ENCODE measurements at places on chromosomes 6 and 20.

DNA sequence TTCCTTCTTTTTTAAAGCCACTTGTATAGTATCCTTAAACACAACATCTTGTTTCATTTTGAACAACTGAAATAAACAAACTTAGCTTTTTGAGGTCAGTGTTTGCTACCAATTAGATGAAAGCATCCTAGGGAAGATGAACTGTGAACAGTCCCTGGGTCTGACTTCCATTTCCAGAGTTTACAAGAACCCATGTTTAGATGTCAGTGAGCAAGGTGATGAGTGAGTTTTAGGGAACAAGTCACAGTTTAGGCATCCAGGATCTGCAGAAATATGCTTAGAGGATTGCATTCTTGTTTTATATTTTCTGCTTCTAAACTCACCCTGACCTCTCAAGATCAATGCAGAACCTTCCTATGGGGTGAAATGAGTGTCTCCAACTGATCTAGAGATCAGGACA, 3.0 kb downstream of the ZC2HC1B start:
- DNase-seq: no peak

GRCh38 chr6:12717356-12717755, 789 bp downstream of the PHACTR1 start:
- DNase-seq: no peak

DNA sequence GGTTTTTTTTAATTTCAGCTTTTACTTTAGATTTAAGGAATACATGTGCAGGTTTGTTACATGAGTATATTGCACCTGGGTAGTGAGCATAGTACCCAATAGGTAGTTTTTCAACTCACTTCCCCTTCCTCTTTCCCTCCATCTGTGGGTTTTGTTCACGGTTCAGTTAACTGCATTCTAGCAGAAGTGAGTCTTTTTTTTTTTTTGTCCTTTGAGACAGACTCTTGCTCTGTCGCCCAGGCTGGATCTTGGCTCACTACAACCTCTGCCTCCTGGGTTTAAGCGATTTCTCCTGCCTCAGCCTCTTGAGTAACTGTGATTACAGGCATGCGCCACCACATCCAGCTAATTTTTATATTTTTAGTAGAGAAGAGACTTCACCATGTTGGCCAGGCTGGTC, 8.7 kb downstream of the UBR2 start:
- no peak for DNase-seq

DNA sequence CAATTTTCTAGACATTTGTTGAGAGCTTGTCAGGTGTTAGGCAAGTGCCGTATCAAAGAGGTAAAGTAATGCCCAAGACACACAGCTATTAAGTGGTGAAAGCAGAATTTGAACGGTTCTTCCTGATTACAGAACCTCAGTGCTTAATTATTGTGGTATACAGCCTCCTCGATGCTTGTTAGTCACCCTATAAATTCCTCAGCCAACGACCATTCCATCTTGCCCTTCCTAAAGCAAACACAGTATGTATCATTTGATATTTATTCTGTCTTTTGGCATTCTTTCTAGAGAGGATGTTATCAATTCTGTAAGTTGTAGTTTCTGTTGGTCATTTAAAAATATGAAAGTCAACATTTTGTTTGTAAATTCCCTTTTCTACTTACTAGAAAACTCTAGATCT, 297.8 kb upstream of the BMP2 start:
- DNase-seq: no peak

GRCh38 chr20:32206760-32207625, 550 bp downstream of the PLAGL2 start:
- no peak for DNase-seq

GRCh38 chr20:4176187-4176586, 160.8 kb upstream of the RNF24 start:
- no peak for DNase-seq

GRCh38 chr6:5051394-5051793, 33.7 kb upstream of the PPP1R3G start:
- DNase-seq: no peak

DNA sequence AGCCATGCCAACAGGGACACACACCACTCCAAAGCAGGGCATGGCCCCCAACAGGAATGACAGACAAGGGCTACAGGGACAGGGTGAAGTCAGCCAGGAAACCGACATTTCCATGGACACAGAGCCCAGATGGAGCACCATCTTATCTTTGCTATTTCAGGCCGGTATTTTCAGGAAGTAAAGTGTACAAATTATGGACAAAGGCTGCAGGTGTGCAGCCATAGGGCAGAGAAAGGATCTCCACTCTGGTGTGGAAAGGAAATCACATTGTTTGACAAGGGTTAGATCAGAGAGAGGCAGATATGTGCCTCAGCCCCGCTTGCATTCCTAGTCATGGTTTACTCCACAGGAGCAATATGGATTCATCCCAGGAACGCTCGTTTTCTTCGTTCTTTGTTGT, 81.7 kb upstream of the SLC22A23 start:
- DNase-seq: no peak

DNA sequence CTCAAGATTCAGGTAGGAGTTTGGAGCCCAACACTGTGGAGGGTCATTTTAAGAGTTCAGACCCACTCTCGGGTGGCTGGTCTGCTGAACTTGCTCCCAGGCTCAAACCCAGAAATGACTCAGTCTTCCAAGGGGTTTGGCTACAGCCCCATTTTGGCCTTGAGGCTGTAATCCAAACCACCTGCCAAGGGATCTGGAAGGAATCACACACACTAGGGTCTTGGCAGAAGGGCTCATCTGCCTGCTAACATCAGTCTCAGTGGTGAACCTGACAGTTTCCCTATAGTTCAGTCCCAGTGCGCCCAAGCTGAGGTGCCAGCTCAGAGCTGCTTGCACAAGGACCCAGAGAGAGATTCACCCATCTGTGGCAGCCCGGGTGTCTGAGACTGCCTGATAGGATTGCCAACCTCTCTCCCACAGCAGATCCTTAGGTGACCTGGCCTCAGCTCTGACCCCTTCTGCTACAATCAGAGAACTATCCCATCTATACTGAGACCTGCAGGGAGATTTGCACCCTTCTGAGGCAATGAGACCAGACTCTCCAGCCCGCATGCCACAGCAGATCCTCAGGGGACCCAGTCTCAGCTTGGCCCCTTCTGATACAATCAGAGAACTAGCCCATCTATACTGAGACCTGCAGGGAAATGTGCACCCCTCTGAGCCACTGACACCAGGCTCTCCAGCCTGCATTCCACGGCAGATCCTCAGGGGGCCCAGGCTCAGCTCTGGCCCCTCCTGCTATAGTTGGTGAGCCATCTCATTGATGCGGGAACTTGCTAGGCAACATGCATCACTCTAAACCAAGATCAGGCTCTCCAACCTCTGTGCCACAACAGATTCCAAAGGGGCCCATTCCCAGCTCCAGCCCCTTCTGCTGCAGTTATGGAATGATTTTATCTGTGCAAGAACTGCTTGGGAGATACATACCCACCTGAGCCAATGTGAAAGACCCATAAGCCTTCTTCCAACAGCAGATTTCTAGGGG, 48.2 kb downstream of the THBS2 start:
- no peak for DNase-seq

DNA sequence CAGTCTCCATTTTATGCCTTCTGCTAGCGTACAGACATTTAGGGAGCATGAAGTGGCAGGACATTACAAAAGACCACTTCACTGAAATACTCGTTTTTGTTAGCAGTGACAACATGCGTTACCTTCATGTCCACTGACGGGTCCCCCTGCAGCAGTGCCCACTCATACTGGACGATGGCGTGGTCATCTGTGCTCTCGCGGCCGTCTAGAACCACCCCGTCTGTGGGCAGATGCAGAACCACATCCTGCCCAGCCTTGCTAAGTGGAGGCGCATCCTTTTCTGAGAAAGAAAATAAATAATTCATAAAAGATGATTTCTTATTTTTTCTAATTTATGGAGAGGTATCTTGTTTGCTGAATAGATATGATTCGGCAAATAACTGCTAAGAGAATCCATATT, 11.3 kb downstream of the LRP11 start:
- DNase-seq: no peak

- no peak for DNase-seq
These were observed 402.6 kb upstream of the SULF2 start for GRCh38 chr20:48187851-48188250.

GRCh38 chr6:27145731-27146455, 101.6 kb upstream of the PRSS16 start:
- DNase-seq: peak; percentile 35

- DNase-seq: no peak
These were observed 8.8 kb downstream of the BICRAL start for GRCh38 chr6:42790549-42791181.

DNA sequence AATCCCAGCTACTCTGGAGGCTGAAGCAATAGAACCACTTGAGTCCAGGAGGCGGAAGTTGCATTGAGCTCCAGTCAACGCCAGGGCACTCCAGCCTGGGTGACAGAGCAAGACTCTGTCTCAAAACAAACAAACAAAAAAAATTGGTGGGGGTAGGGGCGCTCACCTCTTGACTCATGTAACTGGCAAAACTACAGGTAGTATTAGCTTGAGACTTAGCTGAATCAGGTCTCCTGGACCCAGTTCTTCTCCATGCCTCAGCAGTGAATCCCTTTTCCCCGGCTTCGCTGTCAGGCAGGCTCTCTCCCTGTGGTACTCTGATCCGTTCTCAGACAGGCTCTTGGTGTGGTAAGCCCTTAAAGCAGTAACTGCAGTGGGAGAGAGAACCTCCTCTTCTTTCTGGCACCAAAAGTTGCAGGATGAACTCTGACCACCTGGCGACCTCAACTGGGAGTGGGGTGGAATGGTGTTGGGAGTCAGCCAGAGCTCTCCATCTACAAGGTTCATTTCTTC, 12.9 kb downstream of the SLC9A8 start:
- DNase-seq: no peak

GRCh38 chr20:20207291-20207690, 155.0 kb downstream of the CFAP61 start:
- no peak for DNase-seq

DNA sequence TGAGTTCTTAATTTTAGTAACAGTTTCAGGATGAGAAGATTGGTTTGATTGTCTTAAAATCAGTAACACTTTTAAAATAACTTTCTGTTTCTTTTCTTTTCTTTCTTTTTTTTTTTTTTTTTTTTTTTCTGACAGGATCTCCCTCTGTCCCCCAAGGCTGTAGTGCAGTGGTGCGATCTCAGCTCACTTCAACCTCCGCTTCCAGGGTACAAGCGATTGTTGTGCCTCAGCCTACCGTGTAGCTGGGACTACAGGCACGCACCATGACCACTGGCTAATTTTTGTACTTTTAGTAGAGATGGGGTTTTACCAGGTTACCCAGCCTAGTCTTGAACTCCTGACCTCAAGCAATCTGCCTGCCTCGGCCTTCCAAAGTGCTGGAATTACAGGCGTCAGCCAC, 33.7 kb upstream of the KCNQ5 start:
- no peak for DNase-seq

GRCh38 chr20:17227219-17227575, 357 bp downstream of the PCSK2 start:
- no peak for DNase-seq

GRCh38 chr20:11054266-11054993, 380.6 kb upstream of the JAG1 start:
- no peak for DNase-seq

- no peak for DNase-seq
These were observed 13.3 kb upstream of the SLC2A12 start for GRCh38 chr6:134065706-134066105.

DNA sequence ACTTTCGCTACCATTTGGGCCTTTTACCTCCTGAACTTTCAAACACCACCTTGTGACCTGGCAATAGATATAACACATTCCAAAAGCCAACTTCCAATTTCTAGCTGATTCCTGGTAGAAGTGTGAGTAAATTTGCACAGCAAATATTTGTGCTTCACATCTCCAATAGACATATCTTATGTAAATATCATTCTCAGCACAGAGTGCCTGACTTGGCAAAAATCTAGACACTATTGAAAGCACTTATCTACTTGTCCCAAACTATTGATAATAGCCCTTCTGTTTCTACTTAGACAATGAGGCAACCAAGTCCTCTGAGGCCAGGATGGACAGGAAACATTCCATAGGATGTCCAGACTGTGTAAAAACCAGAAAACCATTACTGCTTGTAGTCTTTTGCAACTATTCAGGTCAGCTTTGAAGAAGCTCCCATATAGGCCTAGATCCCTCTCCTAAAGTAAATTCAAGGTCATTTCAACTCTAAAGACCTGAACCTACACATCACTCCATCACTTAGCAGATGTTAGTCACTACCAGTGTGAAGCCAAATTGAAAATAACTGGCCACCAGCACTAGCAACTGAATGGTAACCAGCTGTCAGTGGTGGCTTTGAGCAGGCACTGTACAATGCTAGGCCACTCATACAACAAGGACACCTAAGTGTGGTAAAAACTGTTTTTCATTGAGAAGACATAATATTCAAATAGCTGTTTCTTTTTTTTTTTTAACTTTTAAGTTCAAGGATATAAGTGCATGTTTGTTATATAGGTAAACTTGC, 95.3 kb upstream of the RSPO3 start:
- DNase-seq: no peak

DNA sequence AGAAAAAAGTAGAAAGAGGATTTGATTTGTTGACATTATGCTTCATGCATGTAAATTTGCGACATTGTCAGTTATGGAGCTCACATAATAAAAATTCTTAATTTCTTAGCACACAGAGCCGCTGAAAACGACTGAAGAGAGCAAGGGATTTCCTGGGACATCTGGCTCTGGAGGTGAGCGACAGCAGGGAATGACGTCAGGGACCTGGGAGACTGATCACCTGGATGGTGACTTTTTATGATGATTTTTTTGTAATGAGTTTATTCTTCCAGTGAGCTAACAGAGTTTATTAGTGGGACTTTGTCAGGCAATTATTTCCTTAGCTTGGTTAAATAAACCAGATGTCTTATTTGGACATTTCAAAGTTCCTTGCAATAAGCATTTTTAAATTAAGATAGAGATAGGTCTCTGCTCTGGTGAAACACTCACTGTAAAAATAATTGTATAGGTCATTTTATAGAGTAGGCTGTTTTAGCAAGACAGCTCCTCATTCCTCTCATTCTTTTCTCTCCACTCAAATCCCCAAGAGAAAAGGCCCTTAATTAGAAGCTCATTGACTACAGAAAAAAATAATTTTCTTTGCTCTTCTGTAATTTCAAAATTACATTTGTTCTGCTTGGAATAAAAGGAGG, 19.4 kb downstream of the TMEM200A start:
- DNase-seq: no peak

GRCh38 chr20:38321959-38322598, 18.1 kb downstream of the BPI start:
- no peak for DNase-seq

DNA sequence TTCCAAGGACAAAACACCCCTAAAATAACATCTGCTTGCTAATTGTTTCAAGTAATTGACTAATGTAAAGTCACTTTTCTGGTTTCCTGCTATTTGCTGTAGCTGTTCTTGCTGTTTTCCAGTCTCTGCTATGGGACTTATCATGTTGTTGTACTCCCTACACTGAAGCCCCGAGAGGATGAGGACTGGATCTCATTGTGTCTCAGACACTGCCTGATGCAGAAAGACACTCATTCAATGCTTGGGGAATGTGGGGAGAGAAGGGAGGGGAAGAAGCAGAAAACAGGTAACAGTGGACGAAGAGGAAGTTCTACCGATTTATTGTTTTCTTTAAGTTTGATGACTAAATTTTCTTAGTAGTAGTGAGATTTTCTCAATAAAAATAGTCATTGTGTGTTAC, 79.8 kb downstream of the DOK5 start:
- no peak for DNase-seq

All from activated naive CD4-positive, alpha-beta T cell (primary cell).